Vagina (tissue), 2 donors: ENCODE measurements at places on chromosomes 13 and 19.

- no peak for DNase-seq
These were observed 51.0 kb upstream of the DOCK9 start for GRCh38 chr13:99028890-99029289.

- DNase-seq: no peak
These were observed 103.9 kb upstream of the CACNA1A start for GRCh38 chr19:13610039-13610691.

DNA sequence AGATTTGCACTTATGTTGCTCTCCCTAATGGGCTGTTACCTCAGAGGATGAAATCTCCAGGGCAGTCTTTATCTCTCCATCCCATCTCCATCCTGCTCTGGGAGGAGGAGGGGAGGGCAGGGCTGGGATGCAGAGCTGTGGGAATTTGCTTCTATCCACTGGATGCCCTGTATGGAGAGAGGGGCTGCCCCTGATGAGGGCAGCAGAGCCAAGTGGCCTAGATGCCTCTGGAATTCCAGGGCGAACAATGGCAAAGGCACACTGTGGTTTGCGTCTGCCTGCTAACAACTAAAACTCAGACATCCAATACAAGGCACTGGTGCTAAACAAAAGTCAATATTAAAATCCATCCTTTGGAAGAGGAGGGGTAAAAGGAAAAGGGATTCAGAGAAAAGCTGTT, 165.1 kb downstream of the COG6 start:
- DNase-seq: no peak

- DNase-seq: no peak
These were observed 52.0 kb downstream of the DPF1 start for GRCh38 chr19:38172001-38172400.

DNA sequence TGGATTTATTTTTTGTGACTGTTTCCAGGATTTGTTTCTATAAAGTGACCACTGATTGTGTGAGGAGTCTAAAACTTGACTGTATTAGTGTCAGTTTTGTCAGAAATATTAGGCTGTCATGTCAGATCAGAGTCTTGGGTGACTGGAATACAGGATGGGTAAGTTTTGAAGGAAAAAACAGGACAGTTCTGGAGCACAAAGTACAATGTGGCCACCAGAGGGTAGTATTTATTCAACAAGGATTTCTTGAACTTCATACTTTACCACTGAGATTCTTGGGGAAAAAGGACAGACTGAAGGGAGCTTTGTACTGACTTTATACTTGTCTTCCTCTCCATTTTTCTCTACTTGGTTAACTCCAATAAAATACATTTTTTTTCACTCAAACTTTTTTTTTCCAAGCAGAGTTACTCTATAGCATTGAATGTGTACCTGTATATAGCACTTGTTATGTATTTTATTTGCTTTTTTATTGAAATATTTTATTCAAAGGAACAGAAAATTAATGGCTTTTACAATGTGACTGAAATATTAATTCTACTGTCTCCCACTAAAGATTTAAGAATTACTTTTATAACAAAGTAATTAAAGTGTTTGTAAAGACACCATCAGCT, 51.1 kb downstream of the LMO7 start:
- DNase-seq: no peak

DNA sequence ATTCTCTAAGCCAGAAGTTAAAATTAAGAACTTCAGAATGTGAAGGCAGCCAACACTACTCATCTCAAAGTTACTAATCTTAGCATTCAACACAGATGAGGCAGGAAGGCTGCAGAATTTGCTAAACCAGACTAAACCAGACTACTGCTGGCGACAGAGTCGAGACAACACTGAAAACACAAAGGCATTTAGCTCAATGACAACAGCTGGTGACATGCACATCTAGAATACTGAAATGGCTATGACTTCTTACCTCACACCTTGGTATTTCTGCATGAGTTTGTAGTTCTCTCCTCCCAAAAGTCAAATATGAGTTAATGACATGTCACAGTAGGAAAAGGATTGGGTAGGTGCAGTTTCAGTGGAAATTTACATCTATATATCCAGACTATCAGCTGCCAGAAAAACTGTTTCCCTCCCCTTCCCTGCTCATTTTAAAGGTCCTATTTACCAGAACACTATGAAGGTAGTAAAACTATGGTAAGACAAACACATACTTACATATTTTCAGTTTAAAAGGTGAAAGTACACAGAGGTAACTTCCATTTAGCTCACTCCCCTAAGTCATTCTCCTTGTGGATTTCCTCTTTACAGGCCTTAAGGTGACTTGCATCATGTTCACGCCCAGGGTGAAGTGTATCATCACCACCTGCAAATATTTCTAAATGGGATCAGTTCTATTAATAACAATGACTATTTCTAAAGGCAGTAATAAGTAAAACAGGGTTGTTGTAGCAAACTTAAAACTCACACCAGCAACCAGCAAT, 21.4 kb downstream of the FOXO1 start:
- DNase-seq: no peak

DNA sequence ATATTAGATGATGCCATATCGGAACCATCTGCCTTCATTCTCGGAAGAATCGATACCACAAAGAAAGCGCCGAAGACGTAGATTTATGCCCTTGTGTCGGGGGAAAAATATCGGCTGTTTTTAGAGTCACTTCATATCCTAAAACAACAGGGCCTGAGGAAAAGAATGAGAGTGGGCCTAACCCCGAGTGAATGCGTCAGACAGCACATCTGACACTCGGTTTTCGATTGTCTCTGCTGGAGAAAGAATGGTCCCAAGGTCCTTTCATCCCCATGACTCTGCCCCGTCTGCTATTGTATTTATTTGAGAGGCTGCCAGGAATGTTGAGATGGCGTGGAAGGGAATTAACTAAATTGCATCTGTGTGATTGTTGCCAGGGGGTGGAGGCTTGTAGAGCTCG, 46.1 kb downstream of the CHST8 start:
- DNase-seq: no peak

DNA sequence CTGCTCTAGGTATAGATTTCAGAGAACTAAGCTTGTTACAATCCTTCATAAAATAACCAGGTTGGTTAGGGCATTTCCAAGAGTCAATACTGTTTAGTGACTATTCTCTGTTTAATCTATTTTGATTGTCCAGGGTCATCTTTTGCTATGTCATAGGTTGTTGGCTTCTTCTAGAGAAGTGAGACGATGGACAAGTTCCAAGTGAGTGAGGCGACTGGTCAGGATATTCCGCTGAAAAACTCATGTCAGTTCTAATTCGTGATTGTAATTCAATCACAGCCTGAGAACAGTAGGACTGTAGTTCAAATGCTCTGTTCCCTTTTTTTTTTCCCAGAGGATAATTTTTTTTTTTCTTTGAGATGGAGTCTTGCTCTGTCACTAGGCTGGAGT, 15.8 kb upstream of the ALOX5AP start:
- DNase-seq: no peak

- DNase-seq: no peak
These were observed 400.5 kb downstream of the KLF12 start for GRCh38 chr13:73733706-73734105.

GRCh38 chr13:38519229-38519911, 167.5 kb upstream of the FREM2 start:
- DNase-seq: no peak

DNA sequence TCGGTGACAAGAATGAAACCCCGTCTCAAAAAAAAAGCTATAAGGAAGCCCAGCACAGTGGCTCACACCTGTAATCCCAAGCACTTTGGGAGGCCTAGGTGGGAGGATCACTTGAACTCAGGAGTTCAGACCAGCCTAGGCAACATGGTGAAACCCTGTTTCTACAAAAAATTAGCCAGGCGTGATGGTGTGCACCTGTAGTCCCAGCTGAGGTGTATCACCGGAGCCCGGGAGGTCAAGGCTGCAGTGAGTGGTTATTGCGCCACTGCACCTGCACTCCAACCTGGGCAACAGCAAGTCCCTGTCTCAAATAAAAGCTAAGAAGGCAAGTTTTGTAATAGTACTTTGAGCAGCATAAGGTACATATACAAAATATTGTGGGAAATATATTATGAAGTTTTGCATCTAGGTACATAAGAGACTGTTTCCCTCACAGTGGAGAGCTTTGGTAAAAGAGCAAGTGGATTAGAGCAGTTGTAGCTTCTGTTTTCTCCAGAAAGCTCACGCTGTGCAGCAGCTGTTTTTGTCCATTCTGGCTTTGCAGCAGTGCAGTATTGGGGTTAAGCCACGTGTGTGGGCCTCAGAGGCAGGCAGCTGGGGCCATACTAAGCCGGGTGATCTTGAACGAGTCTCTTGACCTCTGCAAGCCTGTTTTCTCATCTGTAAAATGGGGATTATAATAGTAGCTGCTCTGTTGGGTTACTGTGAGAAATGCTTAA, 35.4 kb downstream of the ARHGAP35 start:
- DNase-seq: no peak

DNA sequence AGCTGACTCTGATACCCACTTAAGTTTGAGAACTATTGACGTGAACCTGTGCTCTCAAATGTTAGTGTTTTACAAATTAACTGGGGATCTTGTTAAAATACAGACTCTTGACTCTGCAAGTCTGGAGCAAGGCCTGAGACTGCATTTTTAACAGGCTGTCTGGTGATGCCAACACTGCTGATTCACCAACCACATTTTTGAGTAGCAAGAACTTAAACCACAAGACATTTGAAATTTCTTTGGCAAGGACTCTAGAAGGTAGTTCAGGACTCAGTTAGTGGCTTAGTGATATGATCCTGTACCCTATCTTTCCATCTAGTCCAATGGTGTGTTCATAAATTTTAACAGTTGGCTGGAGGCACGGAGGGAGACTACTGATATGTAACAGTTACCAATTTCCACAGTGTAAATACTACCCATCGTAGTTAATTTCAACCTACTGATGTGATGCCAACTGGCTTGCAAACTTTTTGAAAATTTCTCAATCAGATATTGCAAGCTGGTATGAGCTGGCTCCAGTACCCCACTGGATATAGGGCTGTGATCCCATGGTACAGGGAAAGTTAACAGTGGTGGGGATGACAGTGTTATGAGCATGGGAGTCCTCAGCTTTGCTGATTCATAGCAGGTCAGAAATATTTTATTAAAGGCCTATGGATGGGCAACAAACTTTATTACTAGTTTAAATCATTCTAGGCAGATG, 255.1 kb downstream of the TBC1D4 start:
- DNase-seq: no peak

GRCh38 chr19:19944583-19944880, 43.8 kb downstream of the ZNF93 start:
- DNase-seq: no peak

- no peak for DNase-seq
These were observed 132.1 kb downstream of the ATP8A2 start for GRCh38 chr13:25503856-25504255.

DNA sequence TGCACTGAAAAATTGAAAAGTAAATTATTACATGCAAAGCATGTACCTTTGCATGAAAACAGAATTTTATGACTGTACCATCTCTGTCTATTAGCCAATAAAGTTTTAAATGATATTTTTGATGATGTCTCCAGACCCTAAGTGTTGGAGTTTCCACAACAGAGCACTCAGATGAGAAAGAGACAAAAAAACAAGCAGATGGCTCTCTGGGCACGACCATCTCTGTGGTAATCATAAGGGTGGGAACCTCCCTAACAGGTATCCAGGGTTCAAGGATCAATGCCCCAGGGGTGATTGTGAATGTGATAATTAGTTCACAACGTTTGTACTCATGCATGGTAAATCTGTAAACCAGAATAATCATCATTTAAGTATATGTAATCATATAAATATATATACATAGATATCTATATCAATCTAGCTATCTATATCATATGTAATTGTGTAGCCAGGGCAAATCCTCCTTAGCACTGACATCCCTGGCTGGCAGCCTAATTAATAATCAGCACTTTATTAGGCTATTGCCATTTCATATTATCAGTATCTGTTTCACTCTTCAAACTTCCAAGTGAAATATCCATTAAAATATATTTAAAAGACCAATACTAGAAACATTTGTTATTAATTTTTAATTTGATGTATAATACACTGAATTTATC, 41.2 kb upstream of the FAM124A start:
- DNase-seq: no peak

DNA sequence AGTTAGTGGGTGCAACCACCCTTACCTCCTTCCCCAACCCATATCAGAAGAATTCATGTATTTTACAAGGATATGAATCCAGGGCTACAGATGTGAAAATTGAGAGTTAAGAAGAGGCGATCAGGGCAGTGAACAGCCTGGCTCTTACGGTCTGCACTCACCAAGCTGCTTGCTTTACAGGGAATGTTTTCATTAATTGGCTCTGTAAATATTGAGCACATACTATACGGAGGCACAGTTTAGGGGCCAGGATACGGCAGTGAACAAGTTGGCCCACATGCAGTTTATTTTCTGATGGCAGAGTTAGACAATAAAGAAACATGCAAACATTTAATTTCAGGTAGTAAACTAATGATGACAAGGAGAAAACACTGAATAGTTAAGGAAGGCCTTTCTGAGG, 6.4 kb downstream of the POLR1D start:
- DNase-seq: no peak

DNA sequence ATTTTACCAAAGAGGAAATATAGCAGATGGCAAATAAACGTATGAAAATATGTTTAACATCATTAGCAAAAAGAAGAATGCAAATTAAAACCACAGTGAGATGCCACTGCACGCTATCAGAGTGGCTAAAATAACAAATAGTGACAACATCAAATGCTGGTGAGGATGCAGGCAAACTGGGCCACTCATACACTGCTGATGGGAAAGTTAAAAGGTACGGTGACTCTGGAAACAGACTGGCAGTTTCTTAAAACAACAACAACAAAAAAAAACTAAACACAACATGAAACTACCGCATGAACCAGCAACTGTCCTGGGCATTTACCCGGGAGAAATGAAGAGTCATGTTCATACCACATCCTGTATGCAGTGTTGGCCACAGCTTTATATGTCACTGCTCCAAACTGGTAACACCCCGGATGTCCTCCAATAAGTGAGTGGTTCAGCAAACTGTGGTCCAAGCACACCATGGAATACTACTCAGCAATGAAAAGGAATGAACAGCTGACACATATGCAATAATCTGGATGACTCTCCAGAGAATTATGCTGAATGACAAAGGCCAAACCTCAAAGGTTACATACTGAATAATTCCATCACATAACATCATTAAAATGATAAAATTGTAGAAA, 22.3 kb downstream of the EPS15L1 start:
- DNase-seq: no peak

DNA sequence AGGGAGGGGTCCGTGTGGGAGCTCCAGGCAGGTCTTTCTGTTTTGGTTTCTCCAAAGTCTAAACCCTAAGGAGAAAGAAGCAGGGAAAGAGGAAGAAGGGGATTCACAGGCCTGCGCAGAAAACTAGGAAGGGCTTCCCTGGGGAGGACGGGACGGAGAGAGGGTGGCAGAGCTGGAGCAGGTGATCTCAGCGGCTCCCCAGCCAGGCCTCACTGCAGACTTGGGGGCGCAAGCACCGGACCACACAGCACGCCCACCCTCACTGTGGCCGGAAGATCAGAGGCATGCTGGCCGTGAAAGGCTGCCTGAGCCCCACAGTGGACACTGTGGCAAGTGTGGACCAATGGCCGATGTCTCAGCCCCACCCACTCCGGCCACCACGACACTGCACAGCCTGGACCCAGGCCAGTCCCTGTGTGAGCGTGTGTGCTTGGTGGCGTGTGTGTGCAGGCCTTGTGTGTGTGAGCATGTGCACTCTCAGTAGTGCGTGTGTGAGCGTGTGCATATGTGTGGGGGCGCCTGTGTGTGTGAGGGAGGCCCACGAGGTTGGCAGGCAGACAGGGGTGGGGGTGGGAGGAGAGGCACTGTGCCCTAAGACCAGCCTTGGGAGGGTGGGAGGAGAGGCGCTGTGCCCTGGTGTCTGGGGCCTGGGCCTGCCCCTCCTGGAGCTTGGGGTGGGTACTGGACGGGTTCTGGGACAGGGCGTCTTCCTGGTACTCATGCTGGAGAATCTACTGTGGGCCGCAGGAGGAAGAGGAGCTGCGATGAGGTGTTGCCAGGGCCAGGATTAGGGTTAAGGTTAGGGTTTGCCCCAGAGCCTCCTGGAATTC, 15.4 kb upstream of the TMEM255B start:
- DNase-seq: no peak
